ENCODE measurements at places on chromosomes 1 and 21.

GRCh38 chr21:39003982-39004633 is 179.1 kb downstream of the PSMG1 start:
- DNase-seq = no peak

DNA sequence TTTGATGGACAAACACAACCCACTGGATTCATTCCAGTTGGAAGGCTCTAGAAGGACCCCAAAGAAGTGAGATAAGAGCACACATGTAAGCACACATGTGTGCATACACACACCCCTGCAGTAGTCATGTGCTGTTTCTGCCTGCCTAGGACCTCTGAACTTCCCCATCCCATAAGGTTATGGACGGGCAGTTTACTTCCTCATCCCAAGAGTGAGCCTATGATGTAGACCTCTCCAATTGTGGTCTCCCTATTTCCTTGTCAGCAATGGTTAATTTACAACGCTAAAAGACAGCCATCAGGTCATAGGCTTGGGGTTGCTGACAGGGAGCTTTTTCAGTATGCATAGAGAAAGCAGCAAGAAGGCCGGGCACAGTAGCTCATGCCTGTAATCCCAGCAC is 15.4 kb upstream of the ADAR start:
- DNase-seq = no peak

GRCh38 chr1:2441746-2442145 is 29.4 kb upstream of the PEX10 start:
- DNase-seq = no peak

- DNase-seq = no peak
These were observed 42.5 kb downstream of the UTP25 start for GRCh38 chr1:209870151-209870831.

DNA sequence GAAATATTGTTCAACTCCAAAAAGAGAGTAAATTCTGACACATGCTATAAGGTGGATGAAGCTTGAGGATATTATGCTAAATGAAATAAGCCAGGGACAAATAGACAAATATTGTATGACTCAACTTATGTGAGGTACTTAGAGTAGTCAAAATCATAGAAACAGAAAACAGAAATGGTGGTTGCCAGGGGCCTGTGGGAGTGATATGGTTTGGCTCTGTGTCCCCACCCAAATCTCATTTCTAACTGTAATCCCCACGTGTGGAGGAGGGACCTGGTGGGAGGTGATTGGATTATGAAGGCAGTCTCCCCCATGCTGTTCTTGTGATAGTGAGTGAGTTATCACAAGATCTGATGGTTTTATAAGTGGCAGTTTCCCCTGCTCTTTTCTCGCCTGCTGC is 24.7 kb upstream of the DISP1 start:
- DNase-seq = no peak
